ENCODE measurements at places on chromosomes 5 and 9.
A peak's percentile ranks its signal among the peaks of the same experiment; 100 is the strongest.

GRCh38 chr5:107380654-107381053, 290.1 kb downstream of the EFNA5 start:
- DNase-seq = no peak

DNA sequence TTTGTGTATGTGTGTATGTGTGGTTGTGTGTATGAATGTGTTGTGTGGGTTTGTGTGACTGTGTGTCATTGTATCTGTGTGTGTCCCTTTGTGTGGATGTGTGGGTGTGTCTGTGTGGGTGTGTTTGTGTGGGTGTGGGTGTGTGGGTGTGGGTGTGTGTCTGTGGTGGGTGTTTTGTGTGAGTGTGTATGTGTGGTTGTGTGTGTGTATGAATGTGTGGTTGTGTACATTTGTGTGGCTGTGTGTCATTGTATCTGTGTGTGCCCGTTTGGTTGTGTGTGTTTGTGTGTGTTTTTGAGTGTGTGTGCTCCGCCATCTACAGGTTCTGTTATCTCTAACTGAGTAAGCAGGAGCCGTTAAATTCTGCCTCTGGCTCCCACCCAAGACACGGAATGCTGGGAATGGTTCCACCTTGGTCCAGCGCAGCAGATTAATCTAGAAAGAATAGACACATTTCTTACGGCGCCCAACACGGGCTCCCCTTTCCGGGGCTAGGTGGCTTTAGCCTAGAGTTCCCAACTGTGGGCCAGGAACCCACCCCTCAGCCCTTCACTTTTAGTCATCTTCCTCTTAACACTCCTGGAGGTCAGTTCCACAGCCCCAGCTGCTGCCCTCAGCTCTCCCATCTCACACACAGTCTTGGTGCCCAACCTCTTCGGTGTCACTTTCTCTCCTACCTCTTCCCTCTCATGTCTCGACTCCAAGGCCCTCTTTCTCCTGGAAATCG, 197.1 kb downstream of the TTLL11 start:
- no peak for DNase-seq

DNA sequence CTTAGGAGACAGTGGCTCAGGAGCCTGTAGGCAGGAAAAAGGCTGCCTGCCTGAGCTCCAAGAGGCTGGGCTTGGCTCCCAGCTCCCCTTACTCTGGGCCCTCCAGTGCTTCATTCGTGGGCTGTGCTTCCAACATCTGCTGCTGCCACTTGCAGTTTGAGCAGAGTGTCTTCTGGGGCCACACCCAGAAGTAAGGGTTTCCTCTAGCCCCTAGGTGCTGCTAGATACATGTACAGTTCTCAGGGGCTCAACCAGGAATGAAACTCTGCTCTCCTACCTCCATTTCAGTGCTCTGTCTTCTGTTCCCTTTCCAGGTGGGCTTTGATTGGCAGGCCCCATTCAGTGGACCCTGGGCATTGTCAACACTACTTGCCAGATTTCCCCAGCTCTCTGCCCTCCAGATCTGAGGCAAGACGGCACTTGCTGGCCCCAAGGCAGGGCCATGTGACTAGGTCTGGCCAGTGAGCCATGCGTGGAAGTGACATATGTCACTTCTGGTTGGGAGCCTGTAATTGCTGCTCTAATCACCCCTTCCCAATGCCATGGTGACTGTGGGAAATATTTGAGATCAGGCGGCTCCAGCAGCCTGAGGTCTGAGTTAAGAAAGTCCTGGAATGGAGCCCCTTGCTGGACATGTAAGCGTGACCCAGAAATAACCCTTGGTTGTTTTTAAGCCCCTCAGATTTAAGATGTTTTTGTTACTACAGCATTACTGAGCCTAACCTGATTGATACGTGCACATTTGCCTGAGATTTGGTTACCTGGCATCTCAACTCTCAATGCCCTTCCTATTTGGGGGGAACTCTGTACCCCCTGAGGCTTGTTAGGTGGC, 9.4 kb upstream of the BOD1 start:
- no peak for DNase-seq

GRCh38 chr9:34552606-34552981, 29.8 kb upstream of the ENHO start:
- no peak for DNase-seq

DNA sequence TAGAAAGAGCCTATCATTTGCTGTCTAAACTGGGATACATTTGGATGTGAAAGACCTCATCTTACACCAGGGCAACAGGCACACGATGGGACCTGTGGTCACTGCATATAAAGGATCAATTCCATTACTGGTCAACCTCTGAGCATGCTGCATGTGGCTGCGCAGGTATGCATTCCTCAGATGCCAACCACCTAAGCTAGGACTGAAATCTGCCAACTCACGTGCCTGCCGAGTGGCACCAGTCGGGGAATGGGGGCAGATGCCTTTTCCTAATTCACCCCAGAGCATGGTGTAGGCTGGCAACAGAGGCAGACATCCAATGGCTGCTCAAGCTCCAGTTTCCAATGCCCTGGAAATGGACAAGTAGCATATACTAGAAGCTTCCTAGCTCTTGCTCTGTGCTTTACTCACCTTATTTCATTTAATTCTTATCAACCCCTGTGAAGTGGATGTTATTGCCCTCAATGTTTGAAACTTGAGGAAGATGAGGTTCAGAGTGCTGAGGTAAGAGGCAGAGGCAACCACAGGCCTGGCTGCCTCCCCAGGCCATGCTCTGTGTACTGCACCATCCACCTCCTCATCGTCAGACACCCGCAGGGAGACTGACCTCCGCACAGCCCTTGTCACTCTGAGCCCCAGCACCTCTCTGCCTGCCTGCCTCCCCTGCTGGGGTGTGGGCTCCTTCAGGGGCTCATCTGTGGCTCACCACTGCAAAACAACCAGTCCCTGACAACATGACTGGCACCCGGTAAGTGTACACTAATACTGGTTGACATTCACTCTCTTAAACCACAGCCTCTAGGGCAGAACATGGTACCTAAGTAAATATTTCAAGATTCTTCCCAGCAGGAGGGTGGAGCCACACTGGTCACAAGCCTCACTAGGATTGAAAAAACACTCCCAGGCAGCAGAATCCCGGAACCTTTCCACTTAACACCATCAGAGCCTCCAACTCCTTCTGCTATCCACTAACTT, 228.5 kb downstream of the CRB2 start:
- DNase-seq = no peak

- DNase-seq = no peak
Measured at GRCh38 chr5:160293901-160294561, 18.3 kb downstream of the CCNJL start.

DNA sequence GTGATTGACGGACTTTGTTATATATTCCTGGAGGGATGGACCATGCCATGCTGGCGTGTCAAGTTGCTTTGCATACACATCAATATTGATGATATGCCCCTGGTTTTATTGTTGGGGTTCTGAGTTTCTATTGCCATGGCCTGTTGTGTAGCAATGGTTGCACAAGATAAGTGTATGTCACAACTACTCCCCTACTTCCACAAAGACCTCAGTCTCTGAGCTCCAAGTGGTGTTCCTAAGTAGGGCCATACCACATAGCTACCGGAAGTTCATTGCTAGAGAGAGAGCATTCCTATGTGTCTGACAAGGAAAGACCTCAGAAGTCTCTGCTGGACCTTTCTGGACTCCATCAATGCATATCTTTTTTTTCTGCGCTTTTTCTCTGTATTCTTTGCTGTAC, 19.8 kb downstream of the TXNDC8 start:
- no peak for DNase-seq

DNA sequence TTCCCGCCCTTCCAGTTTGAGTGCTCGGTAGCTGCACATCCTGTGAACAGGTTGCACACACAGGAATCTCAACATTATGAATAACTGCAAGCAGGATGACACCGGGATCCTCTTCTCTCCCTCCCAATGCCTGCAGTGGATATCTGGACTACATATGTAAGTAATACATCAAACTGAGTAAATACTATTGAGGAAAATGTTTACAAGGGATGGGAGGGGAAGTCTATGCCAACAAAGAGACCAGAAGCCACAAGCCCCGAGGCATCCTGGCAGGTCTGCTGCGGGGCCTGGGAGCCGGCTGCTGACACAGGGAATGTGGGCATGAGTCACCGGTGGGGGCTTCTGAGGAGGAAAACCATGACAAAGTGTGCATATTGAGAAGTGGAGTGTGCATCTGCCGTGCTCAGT, 8.6 kb upstream of the ANKRD33B start:
- DNase-seq = no peak

GRCh38 chr9:131517761-131518190, 13.3 kb downstream of the UCK1 start:
- DNase-seq = no peak

DNA sequence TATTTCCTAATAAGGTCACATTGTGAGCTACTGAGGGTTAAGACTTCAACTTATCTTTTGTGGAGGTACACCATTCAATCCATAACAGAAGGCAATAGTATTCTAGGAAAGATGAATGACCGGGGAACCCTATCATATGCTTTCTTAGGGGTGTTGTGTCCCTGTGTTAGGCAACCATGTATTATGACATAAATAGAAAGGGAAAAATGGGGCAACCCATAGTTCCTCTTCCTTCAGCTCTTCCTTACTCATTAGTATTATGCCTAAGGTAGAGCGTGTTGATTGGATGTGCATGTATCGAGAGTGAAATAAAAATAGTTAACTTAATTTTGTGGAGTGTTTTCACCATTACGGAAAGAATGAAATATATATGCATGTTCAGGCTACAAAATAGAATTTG, 6.0 kb upstream of the CCNJL start:
- DNase-seq = no peak

DNA sequence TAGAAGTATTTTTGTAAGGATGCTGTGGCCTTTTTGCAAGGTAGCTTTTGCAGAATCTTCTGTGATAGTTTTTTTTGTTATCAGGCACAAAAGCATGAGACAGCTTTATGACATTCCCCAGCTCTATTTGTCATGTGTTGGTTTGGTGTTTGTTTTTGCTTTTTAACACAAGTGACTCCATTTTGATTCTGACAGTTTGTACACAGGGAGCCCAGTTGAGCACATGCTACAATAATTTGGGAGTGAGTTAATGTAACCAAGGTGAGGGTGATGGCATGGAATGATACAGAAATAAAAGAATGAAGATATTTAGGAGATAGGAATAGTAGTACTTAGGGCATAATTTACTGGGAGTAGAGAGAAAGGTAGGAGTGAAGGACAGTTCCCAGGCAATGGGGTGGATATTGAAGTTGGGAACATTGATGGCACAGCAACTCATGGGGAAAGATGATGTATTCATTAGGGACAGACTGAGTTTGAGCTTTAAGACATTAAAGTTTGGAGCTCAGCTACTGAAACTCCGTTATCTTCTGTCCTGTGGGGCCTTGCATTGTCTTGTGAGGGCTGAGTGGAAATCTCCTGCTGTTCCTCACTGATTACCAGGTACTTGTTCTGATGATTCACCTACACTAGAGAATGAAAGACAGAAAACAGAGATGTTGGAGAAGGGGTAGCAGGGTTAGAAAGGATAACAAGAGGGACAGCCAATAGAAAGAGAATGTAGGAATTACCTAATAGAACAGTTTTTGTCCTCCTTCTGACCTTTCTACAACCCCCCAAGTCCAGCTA, 88.3 kb upstream of the CCDC112 start:
- no peak for DNase-seq

- DNase-seq = no peak
Measured at GRCh38 chr9:136222906-136223285, 18.0 kb upstream of the LHX3 start.

GRCh38 chr9:6922680-6923079, 164.9 kb downstream of the KDM4C start:
- DNase-seq = no peak

GRCh38 chr9:16145196-16145950, 592.5 kb downstream of the CCDC171 start:
- no peak for DNase-seq

DNA sequence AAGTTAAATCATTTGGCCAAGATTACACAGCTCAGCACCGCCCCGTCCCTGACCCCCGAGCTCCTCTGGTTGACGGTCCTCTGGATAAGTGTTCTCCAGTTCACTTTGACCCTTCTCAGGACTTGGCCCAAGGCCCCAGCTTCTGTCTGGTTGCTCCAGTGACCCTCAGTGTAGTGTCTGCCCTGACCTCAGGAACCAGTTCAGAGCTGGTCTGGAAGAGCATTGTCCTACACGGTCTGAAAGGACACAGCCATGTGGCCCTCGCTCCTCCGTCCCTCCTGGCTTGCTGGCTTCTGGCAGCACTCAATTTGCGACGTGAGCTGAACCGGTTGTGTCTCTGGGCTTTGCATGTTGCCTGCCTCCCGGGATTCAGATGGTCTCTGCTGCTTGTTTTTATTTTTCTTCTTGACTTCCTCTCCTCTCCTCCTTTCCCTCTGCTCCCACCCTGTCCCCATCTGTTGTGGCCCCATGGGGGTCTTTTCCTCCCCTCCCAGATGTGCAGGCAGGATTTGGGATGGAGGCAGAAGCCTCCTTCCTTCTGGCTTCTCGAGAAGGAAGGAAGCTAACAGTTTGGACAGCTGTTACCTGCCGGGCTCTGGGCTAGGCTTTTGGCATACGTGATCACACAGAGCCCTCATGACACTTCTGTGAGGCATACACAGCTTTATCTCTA, 72.0 kb downstream of the PPARGC1B start:
- DNase-seq = no peak

DNA sequence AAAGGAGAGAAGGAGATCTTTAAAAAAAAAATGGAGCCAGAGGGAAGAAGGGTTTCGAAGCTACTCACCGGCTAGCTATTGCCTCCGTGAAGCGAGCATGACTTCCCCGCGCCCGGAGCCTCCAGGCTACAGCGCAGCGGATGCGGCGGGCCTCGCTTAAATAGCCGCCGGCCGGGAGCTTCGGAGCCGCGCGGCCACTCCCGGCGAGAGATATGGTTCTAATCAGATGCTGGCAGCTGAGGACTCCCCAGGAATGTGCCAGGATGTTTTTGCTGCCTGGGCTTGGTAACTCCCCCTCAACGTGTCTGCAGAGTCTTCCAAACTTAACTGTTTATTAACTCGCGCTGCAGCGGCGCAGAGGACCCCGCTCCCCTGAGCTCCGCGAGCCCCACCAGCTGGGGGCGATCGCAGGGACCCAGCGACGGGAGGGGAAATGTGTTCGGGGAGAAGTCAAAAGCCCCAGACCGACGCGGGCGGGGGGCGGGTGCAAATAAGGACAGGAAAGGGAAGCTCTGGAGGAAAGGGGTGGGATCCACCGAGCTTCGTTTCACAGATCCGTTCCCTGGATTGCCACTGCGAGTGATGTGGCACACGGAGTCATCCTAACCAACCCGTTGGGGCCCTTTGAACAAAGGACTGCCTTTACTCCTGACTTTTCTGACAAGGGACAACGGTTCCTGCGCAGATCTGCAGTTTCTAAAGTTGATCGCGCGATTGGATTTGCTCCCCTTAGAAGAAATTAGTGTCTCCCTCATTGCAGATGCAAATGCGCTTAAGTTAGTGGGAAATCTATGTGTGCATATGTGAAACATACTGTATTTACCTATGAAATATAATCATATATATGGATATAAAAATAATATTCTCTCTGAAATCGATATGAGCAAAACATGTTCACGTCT, at the start of gene DAB2:
TSS of gene DAB2 (minus strand) at position 245 of the 902 bp plus-strand sequence. CDS start 30,660 bp downstream, outside the sequence.
- peak; percentile 67 for DNase-seq

- no peak for DNase-seq
Measured at GRCh38 chr9:134957945-134958227, 40.2 kb upstream of the FCN1 start.

GRCh38 chr5:7394889-7395431, 978 bp upstream of the ADCY2 start:
- DNase-seq = no peak

- no peak for DNase-seq
Measured at GRCh38 chr5:176748967-176749935, 61.1 kb upstream of the UNC5A start.

- DNase-seq = no peak
Measured at GRCh38 chr5:9339206-9339818, 206.6 kb downstream of the SEMA5A start.

GRCh38 chr9:135016876-135017275, 70.6 kb upstream of the OLFM1 start:
- no peak for DNase-seq
